Ureter (tissue), 1 donor: ENCODE measurements at places on chromosomes 11 and 22. TPM values are rescaled to one million over a fixed set of nuclear protein-coding genes. Genes with fewer than 3 reads are reported as not detected.

The SMIM35 gene
- total RNA-seq, result 0.13 TPM

The LBHD1 gene
- total RNA-seq, result 9.8 TPM

The TRIM44 gene
- total RNA-seq, result 93.6 TPM

The MAPK8IP2 gene
- 0.83 TPM for total RNA-seq

The EFCAB6 gene
- total RNA-seq, result 8.8 TPM

The OVCH2 gene
- total RNA-seq, result 9.4 TPM

The RBMXL2 gene
- not detected for total RNA-seq

The PNPLA3 gene
- total RNA-seq, result 0.75 TPM

The SMTNL1 gene
- not detected for total RNA-seq

The GSTP1 gene
- 771 TPM for total RNA-seq

The SAA2 gene
- 6.7 TPM for total RNA-seq

The TMEM9B gene
- total RNA-seq, result 60.2 TPM

The USP35 gene
- total RNA-seq, result 10.0 TPM

The TMEM135 gene
- 25.5 TPM for total RNA-seq

The OR10D3 gene
- total RNA-seq, result not detected

The WBP2NL gene
- total RNA-seq, result 4.2 TPM

The CAVIN3 gene
- total RNA-seq, result 39.0 TPM

The MUC6 gene
- total RNA-seq, result not detected

The CD248 gene
- total RNA-seq, result 49.2 TPM

The PVALB gene
- total RNA-seq, result 125 TPM

The SSTR3 gene
- not detected for total RNA-seq
